ENCODE measurements at places on chromosomes 5 and 9.

GRCh38 chr5:76456258-76456657 is 53.2 kb downstream of the IQGAP2 start:
- DNase-seq = no peak

DNA sequence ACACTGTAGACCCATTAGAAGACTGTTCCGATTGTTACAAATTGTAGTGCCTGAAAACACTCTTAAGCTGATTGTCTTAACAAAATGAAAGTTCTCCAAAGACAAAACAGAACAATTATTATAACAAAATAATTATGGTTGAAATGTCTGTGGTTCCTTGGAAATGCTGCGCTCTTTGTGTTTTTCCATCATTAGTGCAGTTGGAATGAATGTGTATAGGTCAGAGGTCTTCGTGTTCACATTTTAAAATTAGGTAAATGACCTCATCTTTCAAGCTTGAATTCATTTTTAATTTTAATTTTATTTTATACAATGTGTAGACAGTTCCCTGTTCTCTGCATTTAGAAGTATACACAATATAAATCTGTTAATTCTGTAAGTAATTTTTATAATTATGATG is 56.7 kb upstream of the NXNL2 start:
- DNase-seq = no peak

GRCh38 chr9:102253099-102253498 is 514.7 kb upstream of the GRIN3A start:
- DNase-seq = no peak

GRCh38 chr5:151743530-151743929 is 14.9 kb downstream of the ATOX1 start:
- DNase-seq = no peak

GRCh38 chr9:68895741-68896478 is 118.0 kb downstream of the PRKACG start:
- no peak for DNase-seq

DNA sequence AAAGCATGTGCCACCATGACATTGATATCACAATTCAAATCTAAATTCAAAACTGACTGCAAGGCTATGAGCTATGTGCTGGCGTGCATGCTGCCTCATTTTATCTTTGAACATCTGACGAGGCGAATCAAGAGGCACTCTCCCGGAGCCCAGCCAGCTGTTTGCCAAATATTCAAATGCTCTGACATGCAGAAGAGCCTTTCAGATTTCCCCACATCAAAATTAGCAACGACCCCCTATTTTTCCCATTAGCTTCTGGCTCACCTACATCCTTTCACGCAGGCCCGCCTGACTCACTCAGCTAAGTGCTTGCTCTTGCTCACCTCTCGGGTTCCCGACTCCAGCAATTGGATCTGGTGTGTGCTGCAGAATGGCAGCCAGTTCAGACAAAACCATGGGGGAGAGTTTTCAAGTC is 159.0 kb downstream of the NR2F1-AS1 start:
- DNase-seq = peak; percentile 56

DNA sequence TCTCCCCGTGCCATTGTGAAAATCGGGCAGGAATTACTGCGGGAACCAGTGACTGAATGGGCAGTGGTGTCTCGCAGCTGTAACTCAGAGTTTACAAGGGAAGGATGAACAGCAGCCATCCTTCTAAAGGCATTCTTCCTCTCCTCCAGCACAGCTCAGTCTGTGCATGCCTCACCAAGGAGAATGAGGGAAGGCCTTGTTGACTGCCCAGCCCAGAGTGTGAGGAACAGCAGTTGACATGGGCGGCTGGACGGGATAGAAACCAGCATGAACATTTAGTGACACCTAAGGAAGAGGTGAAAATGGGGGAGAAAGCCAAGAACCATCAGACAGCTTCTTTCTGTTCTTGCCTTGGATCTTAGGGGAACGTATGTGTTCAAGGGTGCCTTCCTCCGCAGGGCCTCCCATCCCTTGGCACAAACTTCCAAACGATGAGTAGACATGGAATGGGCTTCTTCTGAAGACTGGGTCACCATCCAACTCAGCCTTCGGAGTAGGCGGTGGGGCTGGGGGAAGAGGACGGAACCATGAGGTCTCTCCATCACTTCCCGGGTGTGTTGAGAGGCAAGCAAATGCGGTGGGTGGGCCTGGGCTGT is 887 bp upstream of the PDE8B start:
- DNase-seq = no peak

DNA sequence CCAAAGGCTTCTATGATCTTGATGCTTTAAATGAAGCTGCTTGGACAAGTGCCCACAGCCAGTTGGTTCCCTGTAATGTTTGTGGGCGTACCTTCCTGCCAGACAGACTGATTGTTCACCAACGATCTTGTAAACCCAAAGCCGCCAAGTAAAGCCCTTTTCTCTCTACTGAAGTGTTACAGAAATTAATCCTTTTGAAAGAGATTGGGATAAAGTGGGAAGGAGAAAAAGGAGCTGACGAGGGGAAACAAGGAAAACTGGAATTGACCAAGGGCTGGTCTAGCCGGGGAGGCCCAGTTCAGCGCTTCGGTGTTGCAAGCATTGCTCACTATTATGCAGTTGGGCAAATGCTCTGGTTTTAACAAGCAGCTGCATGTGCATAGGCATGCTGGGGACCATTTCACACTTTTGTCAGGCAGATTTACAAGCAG is 53.2 kb downstream of the ZNF474 start:
- DNase-seq = peak; percentile 91

DNA sequence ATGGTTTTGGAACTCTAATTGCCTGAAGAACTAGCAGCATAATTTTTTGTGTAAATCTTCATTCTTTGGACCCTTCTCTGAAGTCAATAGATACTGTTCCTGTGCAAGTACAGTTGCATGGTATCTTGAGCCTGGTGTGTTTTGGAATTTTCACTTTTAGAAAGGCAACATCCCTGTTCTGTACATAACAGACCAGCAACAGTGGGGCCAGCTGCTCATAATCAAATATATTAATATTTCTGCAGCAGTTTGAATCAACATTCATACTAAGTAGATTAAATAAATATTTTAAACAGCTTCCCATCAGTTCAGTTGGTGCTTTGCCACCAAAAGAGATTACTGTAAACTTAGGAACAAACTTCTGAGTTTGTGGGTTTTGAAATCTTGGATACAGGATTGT is 97.9 kb downstream of the CD180 start:
- no peak for DNase-seq

- no peak for DNase-seq
These were observed 140.7 kb downstream of the GNA14 start for GRCh38 chr9:77507212-77507961.

DNA sequence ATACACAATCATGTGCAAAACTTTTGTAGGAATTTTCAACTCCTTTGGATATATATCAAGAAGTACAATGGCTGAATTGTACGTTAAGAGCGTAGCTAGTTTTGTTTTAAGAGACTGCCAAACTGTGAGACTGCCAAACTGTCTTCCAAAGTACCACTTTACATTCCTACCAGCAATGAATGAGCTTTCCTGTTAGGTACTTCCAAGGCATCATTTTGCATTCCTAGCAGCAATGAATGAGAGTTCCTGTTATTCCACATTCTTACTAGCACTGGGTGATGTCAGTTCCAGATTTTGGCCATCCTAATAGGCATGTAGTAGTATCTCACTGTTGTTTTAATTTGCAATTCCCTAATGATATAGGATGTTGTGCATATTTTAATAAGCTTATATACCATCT is 219.3 kb downstream of the KCNN2 start:
- no peak for DNase-seq

GRCh38 chr5:132695956-132696355 is 22.2 kb downstream of the IL4 start:
- no peak for DNase-seq

DNA sequence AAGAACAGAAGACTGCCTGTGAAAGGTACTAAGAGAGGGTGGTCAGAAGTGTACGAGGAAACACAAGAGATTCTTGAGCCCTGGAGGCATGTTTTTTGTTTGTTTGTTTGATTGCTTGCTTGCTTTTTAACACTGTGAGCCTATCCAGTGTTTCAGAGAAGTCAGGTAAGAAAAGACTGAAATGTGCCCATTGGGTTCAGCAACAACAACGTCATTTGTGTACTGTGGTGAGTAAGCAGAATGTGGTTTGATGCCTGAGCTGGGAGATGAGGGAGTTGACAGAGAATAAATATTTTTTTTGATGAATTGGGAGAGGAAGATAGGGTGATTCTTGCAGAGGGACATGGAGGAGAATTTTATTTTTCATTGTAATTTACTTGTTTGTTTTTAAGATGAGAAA is 73.1 kb downstream of the RPS23 start:
- no peak for DNase-seq

- DNase-seq = no peak
These were observed 244.3 kb upstream of the PUM3 start for GRCh38 chr9:3088219-3088618.

DNA sequence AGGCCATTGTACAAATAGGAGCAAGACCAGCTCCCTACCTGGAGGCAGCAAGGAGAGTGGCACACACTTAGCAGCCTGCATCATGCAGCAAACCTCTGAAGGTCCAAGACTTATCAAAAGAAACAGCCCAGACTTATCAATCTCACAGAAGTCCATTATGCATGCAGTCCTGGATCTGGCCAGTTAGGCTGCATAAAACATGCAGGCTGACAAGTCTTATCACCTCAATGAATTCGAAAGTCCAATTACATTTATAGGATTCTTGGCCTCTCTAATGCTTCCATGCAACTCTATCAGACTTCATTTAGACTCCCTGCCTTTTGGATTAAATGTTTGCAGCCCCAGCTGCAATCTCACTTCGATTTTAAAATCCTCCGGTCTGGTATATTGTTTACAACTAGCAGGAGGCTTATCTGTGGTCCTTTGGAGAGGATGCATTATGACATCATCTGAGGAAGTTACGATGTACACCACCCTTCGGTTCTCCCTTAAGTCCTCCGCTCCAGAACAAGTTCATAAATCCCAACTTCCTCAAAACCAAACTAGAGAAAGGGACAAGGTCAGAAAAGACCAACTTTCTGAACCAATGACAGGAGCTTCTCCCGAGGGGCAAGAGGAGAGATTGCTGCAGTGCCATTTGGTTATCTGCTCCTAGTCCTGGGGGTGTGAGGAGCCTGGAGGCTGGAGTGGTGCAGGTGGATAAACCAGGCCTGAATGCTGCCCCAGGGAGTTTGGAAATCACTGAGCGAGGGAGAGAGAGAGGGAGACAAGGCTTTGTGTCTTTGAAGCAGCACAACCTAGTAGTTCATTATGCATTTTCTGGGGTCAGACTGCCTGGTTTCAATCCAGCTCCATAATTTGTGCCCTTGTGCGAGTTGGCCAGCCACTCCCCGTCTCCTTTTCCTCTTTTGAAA is 313.9 kb downstream of the TLE1 start:
- DNase-seq = no peak

DNA sequence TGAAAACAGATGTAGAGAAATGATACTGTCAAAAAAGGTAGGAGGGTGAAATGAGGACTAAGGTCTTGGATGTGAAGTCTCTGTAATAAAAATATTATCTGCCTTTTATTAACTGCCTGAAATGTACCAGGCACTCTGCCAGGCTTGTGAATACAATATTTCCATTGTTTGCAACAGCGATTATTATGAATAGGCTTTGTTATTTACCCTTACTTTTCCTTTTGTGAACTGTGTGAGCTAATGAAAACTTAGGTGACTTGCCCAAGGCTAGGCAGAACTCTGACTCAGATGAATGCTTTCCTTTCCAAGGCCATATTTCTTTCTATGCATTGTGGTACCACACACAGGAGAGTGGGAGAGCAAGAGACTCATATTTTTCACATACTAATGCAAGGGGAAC is 204.1 kb downstream of the CDH12 start:
- peak; percentile 1 for DNase-seq

DNA sequence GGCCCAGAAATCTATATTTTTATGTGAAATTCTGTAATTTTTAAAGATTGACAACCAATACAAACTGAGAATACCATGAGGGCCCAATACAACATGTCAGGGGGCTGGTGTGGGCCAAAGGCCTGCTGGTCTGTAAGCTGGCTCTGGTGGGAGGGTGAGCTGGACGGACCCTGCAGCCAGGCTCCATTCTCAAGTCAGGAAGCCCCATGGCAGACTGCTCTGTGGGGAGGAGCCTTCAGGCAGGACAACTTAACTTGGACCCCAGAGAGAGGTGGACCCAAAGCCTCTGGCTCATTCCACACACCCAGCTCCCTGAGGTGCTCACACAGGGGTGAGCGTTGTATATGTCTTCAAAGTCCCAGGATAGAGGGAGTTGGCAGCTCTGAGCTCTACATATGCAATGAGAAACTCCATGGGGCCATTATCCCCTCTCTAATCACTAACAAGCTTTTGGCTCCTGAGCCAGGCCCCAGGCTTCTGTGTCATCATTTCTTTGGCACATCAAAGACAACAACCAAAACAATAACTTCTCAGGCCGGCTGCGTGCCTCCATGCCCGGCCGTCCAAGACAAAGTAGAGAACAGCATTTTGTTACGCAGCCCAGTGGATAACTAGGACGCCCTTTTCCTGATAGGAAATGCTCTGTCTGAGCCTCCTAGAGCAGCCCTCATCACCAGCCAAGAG is 6.4 kb downstream of the SEPTIN8 start:
- DNase-seq = no peak

DNA sequence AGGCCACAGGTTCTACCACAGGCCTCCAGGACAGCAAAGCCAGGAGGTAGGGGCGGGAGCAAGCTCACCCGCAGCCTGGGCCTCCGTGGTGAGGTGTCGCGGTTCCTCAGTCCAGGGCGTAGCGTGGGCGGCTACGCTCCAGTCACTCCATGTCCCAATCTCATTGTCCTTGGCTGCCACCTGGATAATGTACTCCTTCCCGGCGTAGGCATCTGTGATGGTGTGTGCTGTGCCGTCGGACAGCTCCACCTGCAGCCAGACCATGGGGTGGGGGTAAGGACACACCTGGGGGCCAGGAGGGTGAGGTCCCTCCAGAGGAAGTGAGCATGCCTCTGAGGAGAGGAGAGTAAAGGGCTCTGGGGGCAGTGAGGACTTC is 29.8 kb upstream of the ENHO start:
- DNase-seq = peak; percentile 1

DNA sequence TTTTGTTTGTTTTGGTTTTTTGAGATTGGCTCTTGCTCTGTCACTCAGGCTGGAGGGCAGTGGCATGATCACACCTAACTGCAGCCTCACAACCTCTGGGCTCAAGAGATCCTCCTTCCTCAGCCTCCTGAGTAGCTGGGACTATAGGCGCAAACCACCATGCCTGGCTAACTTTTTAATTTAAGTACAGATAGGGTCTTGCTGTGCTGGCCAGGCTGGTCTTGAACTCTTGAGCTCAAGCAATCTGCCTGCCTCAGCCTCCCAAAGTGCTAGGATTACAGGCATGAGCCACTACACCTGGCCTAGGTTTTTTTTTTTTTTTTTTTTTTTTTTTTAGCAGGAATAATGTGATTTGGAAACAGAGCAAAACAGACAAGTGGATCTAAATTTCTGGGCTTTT is 37.6 kb downstream of the MARCHF6 start:
- no peak for DNase-seq

DNA sequence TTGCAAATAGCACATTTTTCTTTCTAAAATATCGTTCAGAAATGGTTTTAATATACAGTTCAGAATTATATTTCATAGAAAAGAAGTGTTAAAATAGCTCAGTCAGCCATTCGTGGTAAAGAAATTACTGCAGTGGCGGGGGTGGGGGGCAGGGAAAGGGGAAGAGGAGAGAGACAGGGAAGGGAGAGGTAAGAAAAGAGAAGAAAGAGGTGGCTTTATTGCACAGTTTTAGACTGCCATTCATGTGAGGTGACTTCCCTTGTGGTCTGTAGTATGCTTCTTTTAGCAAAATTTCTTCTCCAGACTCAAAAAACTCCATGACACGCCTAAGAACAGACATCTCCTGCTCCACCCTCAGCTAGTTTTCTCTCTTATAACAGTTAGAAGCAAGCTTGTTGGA is 259.6 kb downstream of the TRPM3 start:
- no peak for DNase-seq

Measured in renal cortical epithelial cell (primary cell).